SK-N-SH (cell line): ENCODE measurements at places on chromosomes 1 and 21. TPM values are rescaled to one million over a fixed set of nuclear protein-coding genes. Genes with fewer than 3 reads are reported as not detected.

DNA sequence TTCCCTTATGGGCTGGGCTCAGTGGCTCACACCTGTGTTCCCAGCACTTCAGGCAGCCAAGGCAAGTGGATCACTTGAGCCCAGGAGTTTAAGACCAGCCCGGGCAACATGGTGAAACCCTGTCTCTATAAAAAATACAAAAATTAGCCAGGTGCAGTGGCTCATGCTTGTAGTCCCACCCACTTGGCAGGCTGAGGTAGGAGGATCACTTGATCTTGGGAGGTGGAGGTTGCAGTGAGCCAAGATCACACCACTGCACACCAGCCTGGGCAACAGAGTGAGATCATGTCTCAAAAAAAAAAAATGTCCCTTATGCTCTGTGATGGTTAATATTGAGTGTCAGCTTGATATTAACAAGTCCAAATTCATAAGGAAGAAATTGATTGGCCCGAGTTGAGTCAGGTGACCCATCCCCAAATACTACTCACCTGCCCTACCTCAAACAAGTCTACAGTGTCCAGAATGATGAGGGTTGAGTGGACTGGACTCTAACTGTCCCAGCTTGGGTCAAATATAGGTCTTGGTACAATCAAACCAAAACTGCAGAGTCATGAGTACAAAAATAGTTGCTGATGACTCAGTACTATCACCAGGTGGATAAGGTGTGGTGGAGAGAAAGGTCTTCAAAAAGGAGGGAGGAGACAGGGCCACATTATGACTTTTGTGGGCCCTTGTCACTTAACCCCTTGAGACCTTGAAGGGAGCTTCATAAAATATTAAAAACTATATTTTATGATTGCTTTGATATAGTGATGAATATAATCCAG, 161.0 kb downstream of the ZNF326 start:
- no peak for DNase-seq

GRCh38 chr1:4328402-4329071, 325.9 kb upstream of the AJAP1 start:
- no peak for DNase-seq

DNA sequence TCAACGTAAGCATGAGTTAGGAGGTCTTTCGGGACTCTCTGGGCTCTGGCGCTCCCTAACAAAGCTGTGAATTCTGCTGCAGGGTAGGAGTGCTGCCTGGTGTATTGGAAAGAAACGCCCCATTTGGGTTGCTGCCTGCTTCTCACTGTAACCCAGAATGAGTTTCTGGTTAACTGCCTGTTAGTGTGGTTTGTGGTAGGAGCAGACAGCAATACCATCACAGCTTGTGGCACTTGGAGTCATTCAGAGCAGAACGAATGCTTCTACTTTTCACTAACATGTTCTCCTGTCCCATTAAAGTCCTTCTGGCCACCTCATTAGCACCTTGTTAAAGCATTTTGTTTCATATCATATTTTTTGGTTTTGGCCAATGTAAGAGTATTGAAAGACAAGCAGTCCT, 18.1 kb downstream of the MAP3K7CL start:
- DNase-seq = no peak

DNA sequence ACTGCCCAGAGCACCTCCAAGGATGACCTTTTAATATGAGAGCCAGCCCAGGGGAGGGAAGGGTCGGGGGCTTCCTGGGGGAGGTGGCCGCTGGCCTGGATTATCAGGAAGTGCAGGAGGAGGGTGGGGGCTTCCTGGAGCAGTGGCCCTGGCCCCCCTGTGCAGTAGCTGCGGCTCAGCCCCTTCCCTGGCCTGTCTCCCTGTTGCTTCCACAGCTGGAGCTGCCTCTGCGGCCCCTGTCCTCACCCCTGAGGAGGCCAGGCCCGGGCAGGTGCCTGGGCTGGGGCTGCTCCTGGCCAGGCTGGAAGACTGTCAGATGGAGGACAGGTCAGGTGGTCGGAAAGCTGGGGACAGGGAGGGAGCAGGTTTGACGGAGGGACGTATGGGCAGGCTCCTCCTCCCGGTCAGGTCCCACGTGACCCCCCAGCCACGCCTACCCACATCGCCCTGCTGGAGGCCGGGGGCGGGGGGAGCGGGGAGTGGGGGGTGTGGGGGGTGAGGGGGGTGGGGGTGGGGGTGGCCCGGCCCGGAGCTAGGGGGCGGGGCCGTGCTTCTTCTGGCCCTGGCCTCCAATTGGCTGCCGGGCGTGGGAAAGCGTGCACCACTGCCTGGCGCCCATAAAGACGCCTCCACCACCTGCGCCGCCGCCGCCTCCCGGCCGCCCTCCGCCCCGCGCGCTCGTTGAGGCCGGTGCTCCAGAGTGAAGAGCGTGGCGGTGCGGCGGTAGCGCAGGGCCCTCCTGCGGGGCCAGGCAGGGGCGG, 10.2 kb upstream of the TNFRSF14 start:
- DNase-seq = peak; percentile 98

- DNase-seq = no peak
These were observed 28.7 kb downstream of the FMO2 start for GRCh38 chr1:171213559-171214454.

DNA sequence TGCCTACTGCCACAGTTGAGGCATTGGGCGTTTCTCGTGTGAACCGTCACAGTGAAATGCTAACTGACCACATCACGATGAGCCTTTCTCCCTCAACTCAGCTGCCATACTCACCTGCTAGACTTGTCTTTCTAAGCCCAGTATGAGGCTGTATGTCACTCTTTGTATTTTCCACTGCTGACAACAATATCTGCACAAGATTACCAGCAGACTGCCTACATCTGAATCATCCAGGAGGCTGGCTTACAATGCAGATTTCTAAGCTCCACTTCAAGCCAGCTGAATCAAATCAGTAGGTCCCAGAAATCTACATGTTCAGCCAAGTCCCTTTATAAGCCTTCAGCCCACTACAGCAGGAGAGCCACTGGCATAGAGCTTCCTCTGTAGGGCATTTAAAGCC, 355.0 kb upstream of the DUSP10 start:
- DNase-seq = no peak

Gene DNASE2B
- 0.03 TPM in 1 of 2 replicates, not detected in the other for polyA plus RNA-seq

Gene C1orf167
- 0.10 TPM in 1 of 2 replicates, not detected in the other for polyA plus RNA-seq

GRCh38 chr1:31007462-31007991, 58.0 kb downstream of the PUM1 start:
- DNase-seq = no peak

- DNase-seq = no peak
These were observed 251.6 kb downstream of the AKT3 start for GRCh38 chr1:243598433-243598832.

DNA sequence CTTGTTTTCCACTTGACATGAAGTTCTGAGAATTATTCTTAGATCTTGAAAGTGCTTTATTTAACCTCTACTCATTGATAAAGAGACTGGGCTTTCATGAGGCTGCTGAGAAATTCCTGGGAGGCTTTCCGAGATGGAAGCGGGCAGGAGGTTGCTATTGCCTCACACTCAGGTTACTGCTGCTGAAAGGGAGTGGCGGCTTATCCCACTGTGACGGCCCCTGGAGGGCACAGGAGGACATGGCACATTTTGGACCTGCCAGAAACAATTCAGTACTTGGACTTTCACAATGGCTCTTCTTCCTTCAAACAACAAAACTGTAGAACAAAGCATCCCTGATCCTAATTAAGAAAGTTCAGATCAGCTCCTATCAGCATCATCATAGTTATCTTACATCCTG, 16.2 kb upstream of the MARK1 start:
- DNase-seq = no peak

Gene OVAAL
- polyA plus RNA-seq = not detected in 2 replicates

Gene CLDN17
- polyA plus RNA-seq = not detected in 2 replicates

Gene SDC3
- 16.2 and 18.8 TPM in 2 replicates for polyA plus RNA-seq

DNA sequence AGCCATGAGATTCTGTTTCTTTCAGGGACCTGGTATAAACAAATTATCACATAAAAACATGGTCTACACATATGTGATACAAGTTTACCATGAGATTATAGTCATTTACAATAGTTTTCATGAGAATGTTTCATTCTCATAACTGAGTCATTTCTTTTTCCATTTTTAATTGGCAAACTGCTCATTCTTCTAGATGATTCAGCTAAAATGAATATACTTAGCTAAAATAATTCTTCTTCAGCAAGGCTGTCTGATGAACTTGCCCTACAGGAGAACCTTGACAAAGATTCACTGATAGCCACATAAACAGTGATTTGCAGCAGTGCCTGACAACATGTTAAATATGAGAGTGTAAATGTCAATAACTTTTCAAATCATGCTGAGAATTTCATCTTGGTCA, 253.2 kb downstream of the FMN2 start:
- no peak for DNase-seq

Gene OPTC
- not detected in 2 replicates for polyA plus RNA-seq

DNA sequence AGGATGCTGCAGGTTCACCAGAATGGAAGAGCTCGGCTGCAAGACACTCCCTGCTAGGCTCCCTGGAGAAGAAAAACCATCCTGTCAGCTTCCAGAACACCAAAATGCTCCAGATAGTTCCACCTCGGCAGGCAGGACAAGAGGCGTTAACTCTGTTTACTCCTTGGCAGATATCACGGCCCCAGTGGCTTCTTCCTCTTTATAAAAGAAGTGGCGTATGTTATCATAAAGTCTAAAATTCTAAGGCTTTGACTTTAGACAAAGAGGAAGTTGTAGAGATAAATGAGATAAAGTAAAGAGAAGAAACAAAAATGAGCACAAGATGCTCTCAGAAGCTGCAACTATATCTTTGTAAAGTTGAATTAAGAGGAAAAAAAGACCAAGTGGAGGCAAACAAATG, 24.3 kb upstream of the MTF1 start:
- no peak for DNase-seq

Gene OR6N2
- polyA plus RNA-seq = not detected in 2 replicates

- no peak for DNase-seq
These were observed 166.8 kb upstream of the GALNT2 start for GRCh38 chr1:229900220-229900619.

DNA sequence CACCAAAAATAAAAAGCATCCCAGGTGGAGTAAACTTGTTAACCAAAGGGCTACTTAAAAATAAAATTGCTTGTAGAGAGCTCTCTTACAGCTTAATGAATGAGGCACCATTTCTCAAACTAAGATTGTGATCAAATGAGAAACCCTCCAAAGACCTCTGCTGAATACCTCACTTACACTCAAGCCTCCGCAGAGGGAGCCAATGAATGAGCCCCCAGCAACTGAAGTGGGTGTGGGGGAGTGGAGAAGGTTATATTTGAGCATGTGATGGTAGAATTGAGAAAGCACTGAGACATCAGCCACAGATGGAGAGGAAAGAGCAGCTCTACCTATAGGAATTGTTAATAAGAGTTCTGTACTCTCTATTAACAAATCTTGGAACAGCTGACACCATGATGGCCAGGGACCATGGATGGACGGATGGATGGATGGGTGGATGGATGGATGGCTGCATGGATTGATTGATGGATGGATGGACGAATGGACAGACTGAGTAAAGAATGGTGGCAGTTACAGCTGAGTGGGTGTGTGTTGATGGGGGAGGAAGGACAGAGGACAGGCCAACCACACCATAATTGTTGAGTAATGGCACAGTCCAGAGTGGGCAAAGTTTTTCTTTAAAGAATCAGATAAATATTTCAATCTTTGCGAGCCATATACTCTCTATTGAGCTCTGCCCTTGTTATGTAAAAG, 20.3 kb upstream of the TIAM1 start:
- DNase-seq = no peak

DNA sequence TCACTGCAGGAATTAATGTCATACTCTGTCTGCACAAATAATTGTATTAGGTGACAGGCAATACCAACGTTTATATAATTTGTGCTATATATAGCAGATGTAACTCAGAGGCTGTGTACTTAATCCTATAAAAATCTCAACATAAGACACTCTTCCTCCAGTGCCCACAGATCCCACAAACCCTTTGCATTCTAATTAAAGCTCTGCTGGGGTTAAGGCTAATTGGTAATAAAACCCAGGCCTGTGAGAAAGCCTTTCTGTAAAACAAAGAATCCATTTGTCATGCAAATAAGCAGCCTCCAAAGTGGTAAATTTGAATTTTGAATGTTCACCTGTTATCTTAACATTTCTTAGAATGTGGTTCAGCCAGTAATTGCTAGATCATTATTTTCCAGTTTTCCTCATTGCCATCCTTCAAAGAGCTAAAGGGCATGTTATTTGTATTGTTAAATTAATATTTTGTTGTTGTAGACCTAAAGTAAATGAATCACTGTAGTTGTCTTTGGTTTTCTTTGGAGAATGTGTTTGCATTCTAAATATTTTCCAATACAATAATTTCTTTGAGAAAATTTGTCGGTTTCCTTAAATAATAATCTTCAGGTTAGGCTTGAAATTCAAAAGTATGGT, 46.3 kb upstream of the PRDX6 start:
- no peak for DNase-seq

DNA sequence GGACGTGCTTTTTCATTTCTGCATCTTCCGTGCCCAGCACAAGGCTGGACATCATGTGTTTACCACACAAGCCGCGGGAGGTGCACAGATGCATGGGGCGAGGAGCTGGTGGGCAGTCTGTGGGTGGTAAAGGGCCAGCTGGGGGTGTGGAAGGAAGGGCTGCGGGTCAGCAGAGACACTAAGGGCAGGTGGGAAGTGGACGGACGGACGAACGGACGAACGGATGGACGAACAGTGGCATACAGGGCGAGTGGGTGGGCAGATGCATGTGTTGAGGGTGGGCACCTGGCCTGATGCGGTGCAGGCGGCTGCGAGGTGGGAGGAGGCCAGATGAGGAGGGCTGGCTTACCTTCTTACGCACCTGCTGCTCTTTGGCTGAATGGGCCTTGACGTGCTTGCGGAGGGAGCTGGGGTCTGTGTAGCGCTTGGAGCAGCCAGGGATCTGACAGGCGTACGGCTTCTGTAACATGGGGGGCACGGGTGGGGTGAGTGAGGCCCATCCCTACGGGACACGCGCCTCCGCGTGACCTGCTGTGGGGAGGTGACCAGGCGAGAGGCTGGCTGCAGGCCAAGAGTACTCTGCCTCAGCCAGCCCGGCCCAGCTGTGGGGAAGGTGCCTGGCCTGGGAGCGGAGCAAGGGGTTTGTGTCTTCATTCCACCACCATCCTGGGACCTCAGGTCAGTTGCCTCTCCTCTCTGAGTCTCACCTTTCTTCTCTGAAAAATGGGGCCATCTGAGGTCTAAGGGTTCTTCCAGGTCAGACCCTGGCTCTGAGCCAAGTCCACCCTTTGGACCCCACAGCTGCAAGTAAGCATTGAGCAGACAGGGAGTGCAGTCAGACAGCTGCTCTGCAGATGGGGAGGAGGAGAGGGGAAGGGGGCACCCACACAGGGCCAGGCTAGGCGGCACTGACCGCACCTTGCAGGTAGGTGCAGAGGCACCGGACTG, 65.5 kb downstream of the DMRTB1 start:
- peak; percentile 82 for DNase-seq

DNA sequence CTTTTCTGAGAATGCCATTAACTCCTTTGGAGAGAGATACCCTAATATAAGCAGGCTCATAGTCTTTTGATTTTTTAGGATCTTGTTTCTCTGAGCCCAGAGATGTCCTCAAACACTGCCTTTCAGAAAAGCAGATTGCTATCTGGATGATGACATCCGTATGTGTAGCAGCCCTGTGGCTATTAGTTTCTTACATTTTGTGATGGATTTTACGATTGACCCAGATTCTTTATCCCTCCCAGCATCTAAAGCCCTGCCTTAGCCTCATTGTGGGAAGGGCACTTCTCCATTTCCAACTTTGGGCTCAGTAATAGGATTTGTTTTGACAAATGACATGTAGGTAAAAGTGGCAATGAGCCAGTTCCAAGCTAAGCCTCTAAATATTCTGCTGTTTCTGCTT, 300.3 kb downstream of the TTLL7 start:
- DNase-seq = peak; percentile 28

- DNase-seq = no peak
These were observed 20.0 kb upstream of the PADI1 start for GRCh38 chr1:17184822-17185484.

- DNase-seq = no peak
These were observed at the start of gene CD52 for GRCh38 chr1:26317612-26318337. Gene CD52, plus strand, starts transcription at chr1:26317958. Its CDS starts 60 bp downstream, at chr1:26318018.

- DNase-seq = no peak
These were observed 65.3 kb downstream of the KLHDC7A start for GRCh38 chr1:18546026-18546425.

Gene HEYL
- polyA plus RNA-seq = not detected in 2 replicates
